ENCODE measurements at places on chromosomes 11 and 22. TPM values are rescaled to one million over a fixed set of nuclear protein-coding genes. Genes with fewer than 3 reads are reported as not detected.
A peak's percentile ranks its signal among the peaks of the same experiment; 100 is the strongest.

DNA sequence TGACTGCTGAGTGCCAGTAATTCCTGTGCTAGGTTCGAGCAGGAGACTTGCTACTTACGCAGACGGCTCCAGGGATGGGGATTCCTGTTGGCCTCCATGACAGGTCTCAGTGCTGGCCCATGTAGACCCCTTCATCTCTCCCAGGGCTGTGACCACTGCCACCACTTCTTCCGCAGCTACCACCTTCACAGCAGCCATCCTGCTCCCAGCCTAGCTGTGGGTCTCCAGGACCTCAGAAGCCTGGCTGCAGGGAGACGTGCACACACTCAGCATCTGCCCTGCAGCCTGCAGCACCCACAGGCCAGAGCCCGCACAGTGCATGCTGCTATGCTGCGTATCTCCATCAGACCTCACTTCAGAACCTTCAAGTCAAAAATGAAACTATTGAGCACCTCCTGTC, 1503.9 kb downstream of the BRD1 start:
- no peak for DNase-seq

DNA sequence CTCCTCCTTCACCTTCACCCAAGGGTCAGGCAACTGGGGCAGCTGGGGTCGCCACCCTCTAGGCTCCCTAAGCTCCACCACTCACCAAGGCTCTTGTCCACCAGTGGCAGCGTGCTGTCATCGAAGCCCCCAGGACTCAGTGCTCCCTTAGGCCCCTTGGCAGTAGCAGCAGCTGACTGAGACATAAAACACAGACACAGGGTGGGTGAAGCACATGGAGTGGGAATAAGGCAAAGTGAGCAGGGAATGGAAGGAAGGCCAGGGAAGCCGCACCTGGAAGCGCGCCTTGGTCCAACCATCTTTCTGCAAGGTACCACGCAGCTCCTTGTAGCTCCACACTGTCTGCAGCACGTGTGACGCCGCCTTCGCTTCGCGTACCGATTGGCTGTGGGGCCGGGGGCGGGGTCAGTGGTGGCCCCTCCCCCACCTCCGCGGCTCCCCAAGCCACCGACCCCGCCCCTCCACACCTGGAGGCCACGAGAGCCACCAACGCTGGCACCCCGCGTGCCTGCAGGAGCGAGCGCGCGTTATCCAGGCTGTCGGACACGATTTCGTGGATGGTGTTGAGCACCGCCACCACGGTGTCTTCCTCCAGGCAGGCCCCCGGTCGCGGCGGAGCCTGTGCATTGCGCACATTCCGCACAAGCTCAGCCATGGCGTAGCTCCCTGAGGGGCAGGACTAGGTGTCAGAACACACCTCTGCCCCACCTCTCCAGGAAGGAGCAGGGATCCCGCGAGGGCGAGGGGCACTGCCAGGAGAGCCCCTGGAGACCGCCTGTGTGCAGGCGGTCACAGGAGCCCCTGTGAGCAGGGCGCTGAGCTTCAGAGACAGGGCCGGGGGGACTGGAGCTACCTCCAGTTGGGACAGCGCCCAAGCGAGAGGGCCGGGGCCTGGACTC, 31.3 kb upstream of the TXNRD2 start:
- DNase-seq = no peak

DNA sequence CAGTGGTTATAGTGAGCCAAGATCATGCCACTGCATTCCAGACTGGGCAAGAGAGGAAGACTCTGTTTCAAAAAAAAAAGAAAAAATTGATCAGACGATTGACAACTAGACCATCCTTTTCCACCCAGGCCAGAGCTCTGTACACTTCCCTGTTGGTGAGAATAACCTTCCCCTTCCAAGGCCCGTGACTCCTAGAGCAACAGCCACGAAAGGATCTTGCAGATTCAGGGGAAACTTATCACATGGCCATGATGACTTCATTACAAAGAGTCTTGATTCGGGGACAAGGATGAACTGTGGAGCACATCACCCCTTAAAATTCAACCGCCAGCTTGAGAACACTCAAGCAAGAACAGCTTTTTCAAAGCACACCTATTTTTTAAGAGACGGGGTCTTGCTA, 10.3 kb downstream of the CD5 start:
- DNase-seq = no peak

DNA sequence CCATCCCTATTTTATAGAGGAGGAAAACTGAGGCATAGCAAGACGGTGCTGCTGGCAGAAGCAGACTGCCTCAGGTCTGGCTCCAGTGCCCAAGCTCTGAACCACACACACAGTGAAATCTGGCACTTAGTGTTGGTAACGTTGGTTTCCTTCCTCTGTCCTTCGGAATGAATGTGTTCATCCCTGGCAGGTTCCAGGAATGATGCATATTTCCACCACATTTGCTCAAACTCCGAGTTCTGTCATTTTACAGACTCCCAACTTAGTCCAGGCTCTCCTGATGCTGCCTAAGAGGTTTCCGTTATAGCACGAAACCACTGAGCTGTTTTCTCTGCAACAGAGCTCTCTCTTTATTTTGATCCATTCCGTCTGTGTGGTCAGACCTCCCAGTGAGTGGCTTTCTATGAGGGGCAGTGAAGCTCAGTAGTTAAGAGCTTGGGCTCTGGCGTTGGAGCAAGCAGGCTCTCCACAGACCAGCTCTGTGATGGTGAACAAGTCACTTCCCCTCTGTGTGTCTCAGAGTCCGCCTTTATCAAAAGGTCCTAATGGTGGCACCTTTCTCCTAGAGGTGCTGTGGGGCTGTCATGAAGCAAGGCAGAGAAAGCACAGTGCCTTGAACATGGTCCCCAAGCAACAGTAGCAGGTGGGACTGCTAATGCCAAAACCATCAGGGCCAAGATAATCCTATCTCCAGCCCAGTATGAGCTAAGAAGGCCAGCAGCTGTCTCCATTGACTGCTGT, 200.3 kb downstream of the MYO18B start:
- no peak for DNase-seq

- DNase-seq = no peak
Measured at GRCh38 chr11:86161837-86162236, 82.7 kb upstream of the EED start.

Gene TMPRSS13
- not detected for total RNA-seq

- DNase-seq = peak; percentile 2
Measured at GRCh38 chr22:44931077-44931540, 78.7 kb downstream of the PHF21B start.

Gene OLFML1
- total RNA-seq = 0.25 TPM

Gene NEFH
- not detected for total RNA-seq

Gene INS
- total RNA-seq = not detected

DNA sequence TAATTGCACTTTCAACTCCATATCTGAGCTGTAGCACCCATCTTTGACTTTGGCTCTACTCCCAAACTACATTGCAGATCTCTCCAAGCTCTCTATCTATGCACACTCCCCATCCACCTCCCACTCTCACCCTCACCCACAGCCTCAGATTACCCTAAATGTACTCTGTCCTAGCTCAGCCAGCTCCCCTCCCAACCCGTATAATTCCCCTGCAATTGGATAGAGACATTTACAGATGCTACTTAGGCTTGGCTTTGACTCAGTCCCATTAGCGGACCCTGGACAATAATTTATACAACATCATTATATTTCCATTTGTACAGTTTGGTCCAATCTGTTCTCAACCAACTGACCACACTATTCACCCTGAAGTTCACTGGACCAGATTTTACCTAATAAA, 338.9 kb upstream of the ANO3 start:
- DNase-seq = no peak

- DNase-seq = no peak
Measured at GRCh38 chr11:28366549-28367346, 258.6 kb downstream of the METTL15 start.

Gene RASSF7
- 22.8 TPM for total RNA-seq

DNA sequence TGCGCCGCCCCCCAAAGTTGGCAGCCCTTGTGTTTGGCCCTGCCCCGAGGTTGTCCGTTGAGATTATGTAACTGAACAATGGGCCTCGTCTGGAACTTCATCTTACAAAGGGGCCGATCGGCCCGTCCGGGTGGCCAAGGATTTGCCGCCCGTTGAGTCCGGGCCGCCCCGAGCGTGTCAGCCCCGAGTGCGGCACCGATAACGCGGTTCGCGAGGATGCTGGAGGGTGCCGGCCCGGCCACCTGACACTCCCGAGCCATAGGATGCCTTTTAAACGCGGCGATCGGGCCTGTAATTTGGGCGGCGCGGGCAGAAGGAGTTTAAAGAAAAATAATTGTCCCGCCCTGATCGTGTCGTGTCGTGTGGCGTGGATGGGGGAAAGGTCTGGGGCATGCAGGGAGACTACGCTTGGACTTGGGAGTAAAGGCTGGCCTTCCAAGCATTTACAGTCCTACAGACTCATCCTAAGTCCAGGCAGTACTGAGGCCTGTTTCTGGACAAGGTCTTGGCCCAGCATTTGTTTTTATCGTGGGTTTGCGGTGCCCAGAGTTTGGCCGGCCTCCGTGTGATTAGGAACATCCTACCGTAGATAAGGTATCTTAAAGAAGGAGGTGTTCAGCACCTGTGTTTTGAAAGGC, 1.3 kb downstream of the WEE1 start:
- no peak for DNase-seq

Gene GVQW3
- 0.45 TPM for total RNA-seq

DNA sequence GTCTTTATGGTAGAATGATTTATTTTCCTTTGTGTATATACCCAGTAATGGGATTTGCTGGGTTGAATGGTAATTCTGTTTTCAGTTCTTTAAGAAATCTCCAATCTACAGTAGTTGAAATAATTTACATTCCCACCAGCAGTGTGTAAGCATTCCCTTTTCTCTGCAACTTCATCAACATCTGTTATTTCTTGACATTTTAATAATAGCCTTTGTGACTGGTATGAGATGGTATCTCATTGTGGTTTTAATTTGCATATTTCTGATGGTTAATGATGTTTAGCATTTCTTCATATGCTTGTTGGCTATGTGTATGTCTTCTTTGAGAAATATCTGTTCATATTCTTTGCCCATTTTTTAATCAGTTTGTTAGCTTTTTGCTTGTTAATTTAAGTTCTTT, 901.2 kb downstream of the METTL15 start:
- DNase-seq = peak; percentile 29

- no peak for DNase-seq
Measured at GRCh38 chr11:113551645-113552044, 76.4 kb upstream of the DRD2 start.

- DNase-seq = peak; percentile 79
Measured at GRCh38 chr11:96188243-96189006, 154.6 kb downstream of the MAML2 start.

DNA sequence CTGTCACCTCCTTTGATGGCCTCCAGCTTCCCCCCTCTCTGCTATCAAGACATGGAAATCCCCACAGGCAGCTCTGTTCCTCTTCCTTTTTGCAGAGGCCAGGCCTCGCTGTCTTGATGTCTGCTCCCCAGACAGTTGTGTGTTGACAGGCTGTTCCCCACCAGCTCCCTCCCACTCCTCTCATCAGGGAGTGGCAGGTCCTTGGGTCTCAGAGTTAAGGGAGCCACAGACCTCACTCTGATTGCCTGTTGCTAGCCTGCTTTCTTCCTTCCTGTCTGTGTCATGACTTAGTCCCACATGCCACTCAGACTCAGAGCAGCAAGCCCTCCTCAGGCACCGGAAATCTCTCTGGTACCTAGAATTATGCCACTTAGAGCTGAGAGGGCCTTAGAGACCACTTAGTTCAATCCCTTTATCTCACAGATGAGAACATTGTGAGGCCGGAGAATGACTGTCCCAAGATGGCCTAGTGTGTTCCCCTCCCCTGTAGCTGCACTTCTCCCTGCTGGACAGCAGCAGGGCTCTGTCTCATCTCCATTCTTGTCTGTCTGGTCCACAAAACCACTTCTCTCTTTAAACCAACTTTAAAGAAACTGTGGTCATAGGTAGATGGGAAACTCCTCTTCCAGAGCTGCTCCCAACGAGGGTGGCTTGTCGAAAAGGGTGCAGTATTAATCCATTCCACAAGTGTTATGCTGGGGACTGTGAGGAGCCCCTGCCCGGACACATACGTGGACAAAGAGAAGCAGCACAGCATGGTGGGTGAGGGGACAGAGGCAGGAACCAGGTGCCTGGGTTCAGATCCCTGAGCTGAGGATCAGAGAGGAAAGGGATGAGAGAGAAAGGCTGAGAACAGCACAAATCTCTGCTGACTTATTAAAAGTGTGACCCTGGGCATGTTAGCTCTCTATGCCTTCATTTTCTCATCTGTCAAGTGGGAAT, 4.2 kb downstream of the AMPD3 start:
- DNase-seq = no peak
